ENCODE measurements at places on chromosomes 13 and 19. TPM values are rescaled to one million over a fixed set of nuclear protein-coding genes. Genes with fewer than 3 reads are reported as not detected.

The CAMSAP3 gene
- 90.9 TPM for total RNA-seq

- H3K4me3 ChIP-seq = peak overlapping the region; percentile 92
- no peaks in the 10 kb centered on the region for H3K27me3 ChIP-seq
- peaks cover 10% of the 10 kb centered on the region for H3K4me1 ChIP-seq
- peak overlapping the region; percentile 83 for H3K27ac ChIP-seq
- no peak for DNase-seq
- H3K36me3 ChIP-seq = no peaks in the 10 kb centered on the region
These were observed 622 bp downstream of the DNM2 start for GRCh38 chr19:10718205-10719196.

- no peak for DNase-seq
- no peaks in the 10 kb centered on the region for H3K36me3 ChIP-seq
- no peak overlapping the region for H3K27ac ChIP-seq
- no peaks in the 10 kb centered on the region for H3K4me1 ChIP-seq
- no peak overlapping the region for H3K4me3 ChIP-seq
These were observed 20.9 kb downstream of the KLHL26 start for GRCh38 chr19:18657590-18658365.

The EDDM13 gene
- not detected for total RNA-seq

The FPR3 gene
- 4.8 TPM for total RNA-seq

- H3K27me3 ChIP-seq = no peaks in the 10 kb centered on the region
- no peaks in the 10 kb centered on the region for H3K4me1 ChIP-seq
- H3K27ac ChIP-seq = no peak overlapping the region
- no peak for DNase-seq
- no peak overlapping the region for H3K4me3 ChIP-seq
- no peaks in the 10 kb centered on the region for H3K36me3 ChIP-seq
These were observed 8.5 kb upstream of the ZNF91 start for GRCh38 chr19:23403581-23404324.

- H3K4me1 ChIP-seq = peaks cover 20% of the 10 kb centered on the region
- H3K4me3 ChIP-seq = no peak overlapping the region
- H3K27ac ChIP-seq = peak overlapping the region; percentile 51
These were observed 58.8 kb downstream of the TNFRSF19 start for GRCh38 chr13:23628765-23629565.

DNA sequence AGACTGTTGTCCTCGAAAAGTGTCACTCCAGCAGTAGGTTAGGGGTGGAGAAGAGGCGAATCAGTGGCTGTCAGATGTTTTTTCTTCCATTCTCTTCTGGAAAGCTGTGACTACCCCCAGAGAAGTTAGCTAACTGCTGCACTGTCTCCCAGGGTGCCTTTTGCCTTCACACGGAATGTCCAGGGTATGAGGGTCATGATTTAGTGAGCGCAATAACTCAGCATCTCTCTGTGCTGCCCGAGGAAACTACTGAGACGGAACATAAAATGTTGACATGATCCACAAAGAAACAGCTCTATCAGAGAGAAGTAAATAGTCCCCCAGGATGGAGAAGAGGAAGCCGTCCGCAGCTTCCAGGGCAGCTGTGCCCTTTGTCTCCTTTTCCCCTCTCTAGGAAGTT, 254.0 kb upstream of the ARGLU1 start:
- no peaks in the 10 kb centered on the region for H3K36me3 ChIP-seq
- H3K27ac ChIP-seq = no peak overlapping the region
- no peak for DNase-seq
- H3K27me3 ChIP-seq = no peaks in the 10 kb centered on the region

GRCh38 chr19:29189033-29189360, 24.0 kb downstream of the UQCRFS1 start:
- H3K27ac ChIP-seq = no peak overlapping the region
- no peaks in the 10 kb centered on the region for H3K36me3 ChIP-seq
- H3K4me1 ChIP-seq = no peaks in the 10 kb centered on the region
- no peak for DNase-seq
- H3K27me3 ChIP-seq = no peaks in the 10 kb centered on the region
- H3K4me3 ChIP-seq = no peak overlapping the region

The AMER2 gene
- 0.34 TPM for total RNA-seq

The PLEKHF1 gene
- 64.3 TPM for total RNA-seq

All from prostate gland (tissue), 2 donors.